ENCODE measurements at places on chromosomes 11 and 22. TPM values are rescaled to one million over a fixed set of nuclear protein-coding genes. Genes with fewer than 3 reads are reported as not detected.

The KLHDC7B gene
- polyA plus RNA-seq = 0.86 TPM

The ABCC8 gene
- 0.71 TPM for polyA plus RNA-seq

The ALDH3B1 gene
- polyA plus RNA-seq = 2.2 TPM

The UCP3 gene
- 1.7 TPM for polyA plus RNA-seq

The ANGPTL5 gene
- not detected for polyA plus RNA-seq

The JAML gene
- 2.4 TPM for polyA plus RNA-seq

The KDM4E gene
- 0.14 TPM for polyA plus RNA-seq

The CHEK2 gene
- 16.5 TPM for polyA plus RNA-seq

The MS4A13 gene
- not detected for polyA plus RNA-seq

The PKP3 gene
- polyA plus RNA-seq = 4.1 TPM

The OR8G5 gene
- not detected for polyA plus RNA-seq

The SYT13 gene
- 15.2 TPM for polyA plus RNA-seq

The OR2D2 gene
- polyA plus RNA-seq = not detected

The TIMM10B gene
- polyA plus RNA-seq = 38.7 TPM
